ENCODE measurements at places on chromosomes 4 and X.

DNA sequence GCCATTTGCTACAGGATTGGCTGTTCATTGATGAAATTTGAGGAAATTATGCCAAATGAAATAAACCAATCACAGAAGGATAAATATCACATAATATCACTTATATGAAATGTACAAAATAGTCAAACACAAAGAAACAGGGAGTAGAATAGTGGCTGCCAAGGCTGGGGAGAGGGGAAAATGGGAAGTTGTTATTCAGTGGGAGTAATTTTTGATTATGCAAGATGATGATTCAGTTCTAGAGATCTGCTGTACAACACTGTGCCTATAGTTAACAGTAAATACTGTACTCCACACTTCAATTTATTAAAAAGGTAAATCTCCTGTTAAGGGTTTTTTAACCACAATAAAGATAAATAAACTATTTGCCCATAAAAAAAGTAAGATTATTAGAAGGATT lies 101.1 kb downstream of the TMA16 start:
- DNase-seq: no peak

GRCh38 chr4:105569866-105570236 lies 17.4 kb downstream of the ARHGEF38 start:
- DNase-seq: no peak

- DNase-seq: no peak
These were observed 71.5 kb downstream of the ARHGEF9 start for GRCh38 chrX:63713526-63713925.

GRCh38 chrX:40247848-40248622 lies 150.3 kb upstream of the BCOR start:
- DNase-seq: no peak

DNA sequence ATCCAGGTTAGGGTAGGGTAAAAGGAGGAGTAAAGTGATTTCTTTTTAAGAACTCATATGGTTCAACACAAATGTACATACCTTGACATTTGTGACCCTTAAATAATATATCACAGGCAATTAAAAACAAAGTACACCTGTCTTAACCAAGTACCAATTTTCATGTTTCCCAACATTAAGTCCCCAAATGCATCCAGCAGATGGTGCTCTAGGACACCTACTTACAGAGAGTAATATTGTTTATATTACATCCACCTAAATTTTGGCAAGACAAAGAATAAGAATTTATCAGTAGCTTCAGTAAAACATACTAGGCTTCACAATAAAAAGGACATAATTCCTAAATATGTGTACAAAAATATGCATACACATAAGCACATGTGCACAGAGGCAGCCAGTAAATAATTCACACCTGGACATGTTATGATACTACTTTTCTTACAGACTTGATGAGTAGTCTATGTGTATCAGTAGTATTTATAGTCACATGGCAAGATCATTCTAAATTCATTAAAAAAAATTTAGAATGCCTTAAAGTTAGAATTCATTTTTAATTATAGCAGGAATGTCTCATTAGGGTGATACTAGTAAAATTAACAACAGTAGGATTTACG lies 219.7 kb downstream of the DCLK2 start:
- DNase-seq: no peak

DNA sequence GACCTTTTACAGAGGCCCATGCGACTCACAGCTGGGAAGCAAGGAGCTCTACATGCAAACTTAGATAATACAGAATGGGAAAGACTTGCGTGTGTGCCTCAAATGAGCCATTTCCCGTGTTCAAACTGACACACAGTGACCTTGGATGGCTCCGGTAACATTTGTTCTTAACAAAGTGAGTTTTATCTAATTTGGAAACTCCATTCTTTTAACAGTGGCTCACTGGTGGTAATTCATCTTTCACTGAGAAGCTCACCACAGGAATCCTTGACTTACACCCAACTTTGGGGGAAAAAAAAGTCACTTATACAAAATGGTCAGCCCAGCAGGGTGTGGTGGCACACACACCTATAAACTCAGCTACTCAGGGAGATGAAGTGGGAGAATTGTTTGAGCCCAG lies 190.6 kb downstream of the LDB2 start:
- DNase-seq: no peak

DNA sequence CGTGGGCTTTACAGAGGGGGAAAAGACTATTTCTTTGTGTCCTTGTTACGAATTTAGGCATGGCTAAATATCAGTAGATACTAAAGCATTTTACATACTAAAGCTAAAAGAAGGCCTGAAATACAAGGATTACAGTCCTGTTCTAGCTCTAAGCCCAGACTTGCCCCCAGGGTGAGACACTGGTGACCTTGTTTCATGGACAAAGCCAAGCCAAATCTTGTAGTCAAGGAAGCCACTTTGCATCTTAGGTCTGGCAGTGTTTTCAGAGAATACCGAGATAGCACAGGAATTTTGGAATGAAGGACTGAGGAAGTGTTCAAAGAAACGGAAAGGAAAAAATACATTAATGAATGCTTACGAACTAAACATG lies 733 bp upstream of the G3BP2 start:
- DNase-seq: no peak

DNA sequence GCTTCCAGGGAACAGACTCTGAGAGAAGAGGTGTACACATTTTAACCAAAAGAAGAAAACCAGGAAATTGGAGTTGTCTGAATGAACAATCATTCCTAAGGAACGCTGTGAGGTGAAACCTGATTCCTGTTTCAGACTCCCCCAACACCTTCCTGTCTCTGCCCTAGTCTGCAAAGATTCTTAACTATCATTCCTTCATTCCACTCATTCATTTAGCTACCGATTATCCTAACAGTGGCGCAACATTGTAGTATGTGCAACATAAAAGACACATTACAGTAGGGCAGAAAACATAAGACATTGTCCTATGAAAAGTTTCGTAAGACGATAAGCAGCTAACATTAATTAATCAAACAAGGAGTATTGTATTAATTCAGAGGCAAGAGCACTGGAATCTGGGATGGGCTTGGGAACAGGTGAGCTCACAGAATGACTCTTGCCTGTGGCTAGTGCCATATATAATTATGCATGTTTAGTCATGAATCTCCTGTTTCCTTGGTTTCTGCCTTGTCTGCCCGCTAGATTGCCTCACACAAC lies 23.8 kb upstream of the ADH7 start:
- DNase-seq: no peak

- no peak for DNase-seq
These were observed 27.1 kb upstream of the MAP9 start for GRCh38 chr4:155403886-155404285.

GRCh38 chrX:3962511-3963311 lies 249.3 kb upstream of the PRKX start:
- DNase-seq: peak; percentile 36

DNA sequence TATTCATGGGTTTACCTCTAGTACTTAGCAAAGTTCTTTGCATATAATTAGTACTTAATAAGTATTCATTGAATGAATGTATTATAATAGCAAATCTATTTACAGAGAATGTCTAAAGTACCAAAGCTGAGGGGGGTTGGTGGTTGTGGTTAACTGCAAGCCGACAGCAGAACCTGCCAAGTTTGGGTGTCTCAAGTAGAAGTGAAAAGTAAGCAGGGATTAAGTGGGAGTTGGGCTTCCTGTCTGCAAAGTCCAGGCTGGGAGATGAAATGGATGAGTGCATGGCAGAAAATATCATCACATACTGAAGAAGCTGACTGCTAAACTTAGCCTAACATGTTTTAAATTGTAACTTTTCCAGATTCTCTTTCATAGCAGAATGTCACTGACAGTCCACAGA lies 169.6 kb downstream of the CAMK2D start:
- no peak for DNase-seq

GRCh38 chrX:70016513-70016912 lies 33.2 kb downstream of the AWAT2 start:
- no peak for DNase-seq

- DNase-seq: no peak
These were observed at the start of gene IRAK1 for GRCh38 chrX:154019633-154020528. Gene IRAK1 (minus strand): TSS chrX:154019902. CDS start chrX:154019812, 90 bp downstream.

GRCh38 chrX:20352504-20352903 lies 85.8 kb upstream of the RPS6KA3 start:
- no peak for DNase-seq

GRCh38 chrX:151878574-151878973 lies 34.1 kb upstream of the MAGEA4 start:
- DNase-seq: no peak

DNA sequence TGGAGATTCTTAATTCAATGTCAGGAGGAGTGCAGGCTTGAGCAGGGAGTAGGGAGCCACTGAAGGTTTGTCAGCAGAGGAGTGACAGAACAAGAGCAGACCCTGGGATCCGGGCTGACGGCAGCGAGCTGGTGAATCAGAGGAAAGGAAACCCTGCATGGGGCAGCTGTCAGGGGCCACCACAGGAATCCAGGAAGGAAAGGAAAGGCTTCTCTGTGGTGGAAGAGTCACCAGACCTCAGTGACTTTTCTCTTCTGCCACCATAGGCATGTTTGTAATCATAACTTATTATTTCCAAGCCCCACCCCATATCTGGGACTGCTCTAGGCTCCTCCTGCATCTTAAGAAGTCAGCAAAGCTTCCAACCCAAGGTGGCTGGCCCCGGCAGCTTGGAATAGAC lies 150.9 kb downstream of the BCOR start:
- no peak for DNase-seq

GRCh38 chr4:48102303-48102702 lies 31.7 kb downstream of the TXK start:
- no peak for DNase-seq

DNA sequence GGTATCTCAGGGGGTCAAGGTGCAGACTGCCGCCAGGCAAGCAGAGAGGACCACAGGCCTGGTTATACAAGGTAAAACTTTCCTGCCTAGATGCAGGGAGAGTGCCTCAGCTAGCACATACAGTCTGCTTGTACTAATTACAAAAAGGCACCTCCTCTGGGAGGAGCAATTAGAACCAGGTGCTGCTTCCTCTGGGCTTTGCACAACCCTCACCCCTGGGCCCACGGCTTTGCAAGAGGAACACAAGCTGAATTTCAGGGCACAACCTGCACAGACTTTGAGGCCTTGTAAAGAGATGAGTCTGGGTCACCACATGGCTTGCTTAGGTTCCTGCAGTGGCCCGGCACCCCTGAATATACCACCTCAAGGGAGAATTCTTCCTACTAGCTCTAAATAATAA lies 9.2 kb upstream of the CITED1 start:
- no peak for DNase-seq

DNA sequence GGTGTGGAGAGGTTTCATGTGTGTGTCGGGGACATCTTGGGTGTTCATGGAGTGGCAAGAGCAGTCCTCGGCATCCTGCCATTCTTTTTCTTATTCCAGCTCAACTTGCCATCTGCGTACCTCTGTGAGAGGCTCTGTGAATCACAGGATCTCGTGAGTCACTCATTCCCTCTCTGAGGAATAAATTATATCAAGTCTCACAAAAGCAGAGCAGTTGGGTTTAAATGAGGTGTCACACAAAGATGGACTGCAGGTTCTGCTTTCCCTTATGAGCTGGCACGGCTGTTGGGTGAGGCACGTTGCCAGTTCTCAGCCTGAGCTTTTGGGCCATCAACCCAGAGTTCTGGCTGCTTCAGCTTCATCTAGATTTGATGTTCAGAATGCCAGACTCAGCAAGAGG lies 6.8 kb upstream of the OCIAD2 start:
- DNase-seq: peak; percentile 58

- DNase-seq: no peak
These were observed 51.6 kb upstream of the SLC16A2 start for GRCh38 chrX:74369666-74370065.

DNA sequence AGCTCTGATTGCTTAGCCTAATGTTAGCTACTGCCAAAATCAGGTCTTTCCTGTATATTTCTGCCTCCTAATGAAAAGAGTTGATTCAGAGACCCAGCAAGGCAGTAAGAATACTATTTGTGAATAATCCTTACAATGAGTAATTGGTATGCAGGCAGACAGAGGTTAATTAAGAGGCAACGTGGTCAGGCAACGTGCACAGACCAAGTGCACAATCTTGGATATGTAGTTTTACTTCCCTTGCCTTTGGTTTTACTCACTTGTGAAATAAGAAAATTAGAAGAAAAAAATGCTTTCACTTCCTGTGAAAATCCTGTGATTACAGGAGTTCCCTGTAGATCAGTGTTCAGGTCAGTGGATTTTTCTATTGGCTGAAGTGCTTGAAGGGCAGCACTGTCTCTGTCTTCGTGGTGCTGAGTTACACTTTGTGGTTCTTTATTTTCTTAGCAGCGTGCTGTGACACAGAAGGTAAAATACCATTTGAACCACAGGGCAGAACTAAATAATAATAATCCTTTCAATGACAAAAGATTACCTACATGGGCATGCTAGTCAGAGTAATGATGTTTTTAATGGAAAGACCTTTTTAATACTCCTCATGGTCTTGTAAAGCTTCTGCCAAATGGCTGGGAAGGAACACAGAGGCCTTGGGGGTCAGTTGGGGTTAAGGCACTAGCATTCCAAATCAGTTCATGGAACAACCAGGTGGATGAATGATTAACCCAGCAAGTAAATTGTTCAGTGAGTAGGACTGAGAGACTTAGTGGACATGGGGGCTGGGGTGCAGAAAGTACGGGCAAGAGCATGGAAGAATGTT lies 430.9 kb downstream of the MAPK10 start:
- no peak for DNase-seq

GRCh38 chr4:27966664-27967063 lies 1106.0 kb downstream of the STIM2 start:
- DNase-seq: no peak

- DNase-seq: no peak
These were observed 70.4 kb downstream of the LDB2 start for GRCh38 chr4:16827794-16828724.

DNA sequence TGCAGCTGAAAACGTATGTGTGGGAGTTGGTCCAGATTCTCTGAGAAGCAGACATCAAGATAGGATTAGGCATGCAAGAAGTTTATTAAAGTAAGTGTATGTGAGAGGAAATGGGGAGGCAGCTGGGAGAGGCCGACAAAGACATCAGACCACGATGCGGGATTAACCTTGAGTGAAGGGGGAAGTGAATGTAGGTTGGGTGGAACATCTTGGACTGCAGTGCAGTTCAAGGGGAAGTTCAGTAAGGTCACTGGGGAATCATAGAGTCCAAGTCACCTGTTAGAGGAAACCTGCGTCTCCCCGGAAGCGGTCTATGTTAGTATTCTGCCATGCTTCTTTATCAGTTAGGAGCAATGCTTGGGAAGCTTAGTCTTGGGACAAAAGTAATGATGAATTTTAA lies 22.0 kb downstream of the CXCL8 start:
- DNase-seq: no peak

GRCh38 chr4:128684016-128684415 lies 125.5 kb upstream of the JADE1 start:
- DNase-seq: no peak

GRCh38 chrX:131704136-131704695 lies 160.3 kb downstream of the OR13H1 start:
- no peak for DNase-seq

DNA sequence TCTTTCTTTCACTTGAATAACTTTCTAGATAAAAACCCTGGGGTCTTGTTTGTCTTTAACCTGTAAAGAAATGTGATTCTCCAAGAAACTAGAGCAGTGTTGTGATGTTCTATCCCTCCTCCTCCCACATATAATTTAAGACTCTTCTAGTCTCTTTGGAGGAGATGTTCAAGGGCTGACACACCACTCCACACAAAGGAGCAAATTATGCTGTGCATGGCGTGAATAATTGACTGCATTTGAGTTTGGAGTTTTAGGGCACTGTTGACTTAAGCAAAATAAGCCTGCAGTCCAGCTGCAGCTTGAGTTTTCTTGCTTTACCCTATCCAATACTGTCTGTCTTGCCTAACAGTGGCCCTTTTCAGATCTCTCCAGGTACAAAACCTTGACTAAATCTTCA lies 119.7 kb downstream of the CHRDL1 start:
- DNase-seq: no peak

GRCh38 chrX:578531-578930 lies 52.1 kb upstream of the SHOX start:
- no peak for DNase-seq
